ENCODE measurements at places on chromosomes 4 and X.

DNA sequence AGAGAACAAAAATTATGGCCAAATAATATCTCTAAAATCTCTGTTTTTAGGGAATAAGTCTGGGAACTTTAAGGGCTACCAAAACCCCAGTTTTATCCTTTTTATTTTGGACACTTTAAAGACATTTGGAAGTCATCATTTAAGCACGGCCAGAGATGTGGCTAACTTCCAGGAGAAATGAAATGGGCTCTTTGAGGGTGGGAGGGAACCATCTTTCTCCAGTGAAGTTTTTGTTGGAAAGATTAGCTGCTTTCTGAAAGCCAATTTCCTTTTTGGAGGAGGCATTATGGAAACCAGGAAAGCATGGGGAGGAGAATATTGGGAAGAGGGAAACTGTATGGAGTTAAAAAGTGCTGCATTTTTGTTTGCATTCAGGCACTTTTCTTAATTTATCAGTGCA lies 4.8 kb downstream of the VSIG1 start:
- DNase-seq = no peak

GRCh38 chrX:24229976-24230375 lies 80.4 kb downstream of the ZFX start:
- DNase-seq = no peak

DNA sequence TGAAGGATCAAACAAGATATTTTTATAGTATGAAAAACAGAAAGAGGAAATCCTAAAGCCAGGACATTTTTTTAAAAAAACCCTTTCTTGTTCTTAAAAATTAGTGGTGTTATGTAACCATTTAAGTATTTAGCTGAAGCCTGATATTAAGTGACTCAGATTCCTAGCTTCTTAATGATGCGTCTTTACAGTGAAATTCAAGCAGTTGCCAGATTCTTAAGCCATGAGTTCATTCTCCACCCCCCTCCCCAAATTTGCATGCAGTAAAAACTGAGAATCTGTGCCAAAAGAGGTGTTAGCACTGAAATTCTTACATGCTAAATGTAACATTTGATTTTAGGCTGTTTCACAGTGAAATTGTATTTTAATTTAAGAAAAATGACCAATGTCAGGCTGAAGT lies 180.8 kb downstream of the RAPGEF2 start:
- no peak for DNase-seq

GRCh38 chrX:138740341-138740740 lies 28.8 kb upstream of the FGF13 start:
- DNase-seq = no peak

DNA sequence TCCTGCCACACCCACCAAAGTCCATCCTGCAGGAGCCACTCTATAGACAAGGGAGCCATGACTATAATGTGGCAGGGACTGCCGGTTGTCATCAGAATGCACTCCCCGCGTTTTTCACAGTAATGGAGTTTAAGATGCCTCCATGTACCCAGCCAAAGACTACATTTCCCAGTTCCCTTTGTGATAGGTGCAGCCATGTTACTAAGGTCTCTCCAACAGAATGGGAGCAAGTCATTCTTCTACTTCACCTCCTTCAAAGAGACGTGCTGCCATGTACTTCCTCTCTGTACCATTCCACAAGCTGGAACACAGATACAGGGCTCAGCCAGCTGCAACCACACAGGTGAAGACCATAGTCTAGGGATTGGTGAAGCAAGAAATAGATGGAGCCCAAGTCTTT lies 126.7 kb downstream of the CORIN start:
- DNase-seq = no peak

GRCh38 chrX:139692506-139692849 lies 15.5 kb downstream of the MCF2 start:
- DNase-seq = no peak

DNA sequence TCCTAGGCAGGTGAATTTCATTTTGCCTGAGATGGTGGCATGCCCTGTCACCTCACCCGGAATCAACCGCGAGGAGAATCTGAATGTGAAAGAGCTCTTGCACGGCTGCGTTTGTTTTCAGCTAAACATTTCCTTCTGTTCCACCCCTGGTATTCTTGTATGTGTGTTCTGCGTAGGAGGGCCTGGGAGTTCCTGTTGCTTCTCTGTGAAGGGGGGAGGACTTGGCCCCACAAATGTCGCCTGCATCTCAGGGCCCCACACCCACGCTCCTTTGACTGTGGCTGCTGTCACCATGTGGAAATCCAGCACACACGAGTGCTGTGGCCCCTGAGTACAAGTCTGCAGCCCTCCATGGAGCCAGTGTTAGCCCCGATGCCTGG lies 45.8 kb upstream of the CLCN4 start:
- DNase-seq = no peak

DNA sequence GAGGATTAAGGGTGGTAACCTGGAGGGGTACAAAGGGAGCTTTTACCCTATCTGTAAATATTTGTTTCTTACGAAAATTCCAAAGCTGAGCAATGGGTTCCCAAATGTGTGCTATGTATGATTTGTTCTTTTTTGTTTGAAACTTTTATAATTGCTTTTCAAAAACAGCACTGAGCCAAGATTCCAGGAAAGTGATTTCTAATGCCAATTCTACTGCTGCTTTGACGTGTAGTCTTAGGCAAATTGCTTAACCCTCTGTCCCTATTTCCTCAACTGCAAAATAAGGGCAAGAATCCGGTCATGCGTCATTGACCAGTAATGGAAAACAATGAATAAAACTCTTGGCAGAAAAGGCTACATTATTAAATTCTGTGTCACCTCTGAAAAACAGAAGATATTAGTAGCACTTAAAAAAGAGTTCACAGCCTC lies 454.7 kb downstream of the IL15 start:
- DNase-seq = no peak

DNA sequence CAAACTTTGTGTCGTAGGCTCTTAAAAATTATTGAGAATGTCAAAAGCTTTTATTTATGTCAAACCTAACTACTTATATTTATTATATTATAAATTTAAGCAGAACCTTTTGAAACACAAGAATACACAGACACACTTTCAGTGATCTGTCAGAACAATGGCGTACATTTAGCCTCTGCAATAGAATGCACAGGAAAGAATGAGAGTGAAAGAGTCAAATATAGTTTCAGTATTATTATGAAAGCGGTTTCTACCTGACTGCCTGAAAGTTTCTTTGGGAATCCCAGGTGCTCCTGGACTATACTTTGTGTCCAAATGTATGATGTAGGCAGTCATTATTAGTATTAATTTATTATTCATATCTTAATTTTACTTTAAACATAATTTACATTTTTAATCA lies 872.0 kb upstream of the AGA start:
- DNase-seq = no peak

DNA sequence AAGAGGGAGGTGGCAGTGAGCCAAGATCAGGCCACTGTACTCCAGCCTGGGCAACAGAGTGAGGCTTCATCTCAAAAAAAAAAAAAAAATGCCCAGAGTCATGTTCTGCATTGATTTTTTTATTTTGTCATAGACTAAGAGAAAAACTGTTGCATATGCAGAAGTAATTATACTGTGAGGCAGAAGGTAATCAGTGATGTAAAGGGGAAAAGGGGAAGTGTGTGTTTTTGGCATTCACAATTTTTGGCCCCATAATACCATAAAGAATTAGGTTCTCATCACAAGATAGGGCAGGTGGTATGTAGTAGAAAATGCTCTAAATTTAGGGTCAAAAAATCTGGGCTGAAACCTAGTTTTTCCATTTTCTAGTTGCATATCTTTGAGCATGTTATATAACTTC lies 47.3 kb upstream of the GAB1 start:
- no peak for DNase-seq

DNA sequence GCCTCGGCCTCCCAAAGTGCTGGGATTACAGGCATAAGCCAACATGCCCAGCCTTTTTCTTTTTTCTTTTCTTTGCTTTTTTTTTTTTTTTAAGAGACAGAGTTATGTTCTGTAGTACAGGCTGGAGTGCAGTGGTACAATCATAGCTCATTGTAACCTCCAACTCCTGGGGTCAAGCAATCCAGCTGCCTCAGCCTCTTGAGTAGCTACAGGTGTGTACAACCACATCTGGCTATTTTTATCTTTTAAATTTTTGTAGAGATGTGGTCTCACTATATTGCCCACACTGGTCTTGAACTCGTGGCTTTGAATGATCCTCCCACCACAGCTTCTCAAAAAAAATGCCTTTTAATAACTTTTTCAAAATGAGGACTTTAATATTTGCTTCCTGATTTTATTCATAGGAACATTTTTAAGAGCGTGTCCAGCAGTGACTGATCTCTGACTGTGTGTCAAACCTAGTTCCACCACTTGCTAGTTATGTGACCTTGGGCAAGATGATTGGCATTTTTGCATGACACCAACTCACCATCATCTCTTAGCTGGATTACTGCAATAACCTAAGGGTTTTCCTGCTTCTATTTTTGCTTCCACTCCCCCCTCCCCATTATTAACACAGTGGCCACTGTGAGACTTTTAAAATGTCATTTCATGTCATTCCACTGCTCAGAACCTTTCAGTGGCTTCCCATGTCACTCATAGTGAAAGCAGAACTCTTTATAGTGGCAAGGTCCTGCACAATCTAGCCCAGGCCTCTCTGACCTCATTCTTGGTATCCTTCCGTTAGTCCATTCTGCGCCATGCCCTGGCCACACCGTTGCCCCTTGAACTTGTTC lies 4.5 kb upstream of the TNIP3 start:
- no peak for DNase-seq

DNA sequence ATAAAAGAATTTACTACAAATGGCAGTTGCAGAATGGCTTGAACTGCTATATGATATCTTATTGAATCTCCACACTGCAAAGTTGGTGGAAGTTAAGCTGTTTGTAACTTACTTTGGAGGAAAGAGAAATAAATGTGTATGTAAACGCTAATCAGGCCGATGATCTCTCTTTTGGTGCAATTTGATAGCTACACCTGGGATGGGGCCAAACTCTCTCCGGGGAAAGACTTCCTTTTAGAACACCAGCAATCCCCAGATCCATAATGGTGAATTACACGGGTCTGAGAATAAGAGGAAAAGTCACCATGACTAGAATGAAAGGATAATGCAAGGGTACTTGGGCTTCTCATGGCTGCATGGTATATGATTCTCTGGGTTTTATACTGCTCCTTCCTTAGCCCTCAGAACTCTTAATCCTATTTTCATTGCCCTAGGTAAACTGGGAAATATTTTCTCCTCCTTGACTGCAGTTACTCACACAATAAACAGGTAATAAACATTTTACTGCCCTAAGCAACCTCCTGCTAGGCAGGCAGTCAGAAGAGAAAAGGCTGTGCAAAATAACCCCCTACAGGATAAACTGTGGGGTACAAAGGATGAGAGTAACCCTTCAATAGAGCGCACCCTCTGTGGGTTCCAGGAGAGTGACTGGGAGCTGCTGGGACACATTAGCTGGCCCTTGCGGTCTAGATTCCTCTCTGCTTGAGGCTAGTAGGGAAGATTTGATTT lies 109.3 kb downstream of the MGST2 start:
- no peak for DNase-seq

- no peak for DNase-seq
Measured at GRCh38 chr4:53040459-53040815, 178.3 kb downstream of the RASL11B start.

GRCh38 chr4:99848591-99849001 lies 32.0 kb downstream of the DAPP1 start:
- no peak for DNase-seq

DNA sequence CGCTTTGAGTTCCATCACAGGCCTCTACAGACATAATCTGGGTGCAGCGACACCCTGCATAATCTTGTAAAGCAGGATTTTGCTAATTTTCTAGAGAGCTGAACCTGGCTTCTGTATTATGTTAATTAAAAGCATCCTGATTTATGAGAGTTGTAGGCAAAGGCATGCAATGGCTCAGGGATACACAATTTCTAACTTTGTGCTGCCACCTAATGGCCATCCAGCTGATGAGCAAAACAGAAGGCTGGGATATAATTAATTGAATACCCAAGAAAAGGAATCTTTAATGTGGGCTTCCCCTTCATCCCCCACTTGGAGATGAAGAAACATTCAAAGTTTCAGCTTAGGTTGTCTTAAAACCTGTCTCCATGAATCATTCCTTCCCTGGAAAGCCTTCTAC lies 78.1 kb downstream of the BMP15 start:
- DNase-seq = no peak

- no peak for DNase-seq
Measured at GRCh38 chr4:64713256-64713840, 304.1 kb upstream of the TECRL start.

GRCh38 chr4:126939401-126939800 lies 693.4 kb upstream of the INTU start:
- no peak for DNase-seq

DNA sequence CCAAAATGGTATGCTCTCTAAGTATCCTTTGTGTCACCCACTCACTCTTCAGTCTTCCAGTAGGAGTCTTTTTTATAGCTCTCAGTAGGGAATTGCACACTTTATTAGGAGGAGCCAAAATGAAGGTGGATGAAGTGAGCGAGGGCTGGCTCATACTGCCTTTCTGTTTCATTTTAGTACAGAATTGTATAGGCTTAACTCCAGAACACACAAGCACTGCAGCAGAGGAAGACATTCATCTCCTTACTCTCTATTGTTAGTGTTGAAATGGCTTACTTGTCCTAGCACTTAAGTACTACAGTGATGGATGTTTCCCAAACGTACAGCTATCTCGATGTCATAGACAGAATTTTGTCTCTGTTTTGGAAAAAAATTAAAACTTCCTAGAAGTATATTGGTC lies 327.3 kb upstream of the ATOH1 start:
- no peak for DNase-seq

GRCh38 chr4:153989505-153989904 lies 200.6 kb upstream of the SFRP2 start:
- DNase-seq = no peak

GRCh38 chr4:109599046-109599652 lies 39.1 kb downstream of the MCUB start:
- DNase-seq = no peak

GRCh38 chr4:179040259-179040658 lies 1598.0 kb upstream of the AGA start:
- no peak for DNase-seq

GRCh38 chr4:114384629-114385028 lies 214.0 kb upstream of the UGT8 start:
- no peak for DNase-seq

- DNase-seq = no peak
Measured at GRCh38 chr4:54094451-54094850, 5.5 kb upstream of the GSX2 start.

DNA sequence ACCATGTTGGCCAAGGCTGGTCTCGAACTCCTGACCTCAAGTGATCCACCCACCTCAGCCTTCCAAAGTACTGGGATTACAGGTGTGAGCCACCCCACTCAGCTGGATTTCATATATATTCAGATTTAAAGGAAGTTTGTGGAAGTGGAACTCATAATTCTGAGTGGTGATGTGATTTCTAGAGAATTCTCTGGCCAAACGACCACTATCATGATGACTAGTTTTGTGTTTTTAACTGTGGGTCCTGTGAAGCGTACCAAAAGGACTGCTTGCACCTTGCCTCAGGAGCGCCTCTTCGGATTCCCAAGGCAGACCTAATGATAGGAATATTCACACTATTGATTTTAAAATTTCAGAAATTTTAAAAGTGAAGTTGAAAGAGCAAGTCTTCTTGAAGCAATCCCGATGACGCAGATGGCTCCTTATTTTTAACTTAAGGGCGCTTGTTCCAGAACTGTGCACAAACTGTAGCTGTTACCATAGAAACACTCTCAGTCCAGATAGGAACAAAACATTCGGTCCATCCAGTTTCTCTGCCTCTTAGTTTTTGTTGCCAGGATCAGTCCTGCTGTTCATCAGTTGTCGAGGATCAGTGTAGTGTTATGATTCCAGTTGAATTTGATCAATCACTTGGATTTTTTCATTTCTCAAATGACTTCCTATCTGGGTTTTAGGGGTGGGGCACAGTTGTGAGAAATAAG lies 51.7 kb upstream of the CLCN4 start:
- DNase-seq = no peak
